ENCODE measurements at places on chromosomes 12 and 14.

GRCh38 chr14:99123208-99123870 lies 148.7 kb downstream of the BCL11B start:
- no peak for DNase-seq

DNA sequence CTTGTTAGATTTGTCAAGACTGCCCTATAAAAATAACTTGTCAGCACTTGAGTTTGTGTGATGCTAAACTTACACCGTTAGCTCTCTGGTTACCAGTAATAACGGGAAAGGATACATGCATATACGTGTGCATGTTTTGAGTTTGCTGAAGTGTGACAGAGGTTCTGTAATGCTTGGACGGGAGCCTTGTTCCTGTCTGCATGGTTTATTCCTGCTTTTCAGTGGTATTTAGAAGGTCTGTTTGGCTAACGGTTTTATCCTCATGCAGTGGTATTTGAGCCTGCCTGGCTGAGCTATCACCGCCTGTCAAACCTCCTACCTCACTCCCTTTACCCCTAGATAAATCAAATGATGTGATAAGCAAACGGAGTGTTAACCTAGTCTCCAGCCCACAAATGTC lies 305.6 kb downstream of the GALC start:
- no peak for DNase-seq

GRCh38 chr12:33531261-33531660 lies 91.6 kb upstream of the SYT10 start:
- no peak for DNase-seq

DNA sequence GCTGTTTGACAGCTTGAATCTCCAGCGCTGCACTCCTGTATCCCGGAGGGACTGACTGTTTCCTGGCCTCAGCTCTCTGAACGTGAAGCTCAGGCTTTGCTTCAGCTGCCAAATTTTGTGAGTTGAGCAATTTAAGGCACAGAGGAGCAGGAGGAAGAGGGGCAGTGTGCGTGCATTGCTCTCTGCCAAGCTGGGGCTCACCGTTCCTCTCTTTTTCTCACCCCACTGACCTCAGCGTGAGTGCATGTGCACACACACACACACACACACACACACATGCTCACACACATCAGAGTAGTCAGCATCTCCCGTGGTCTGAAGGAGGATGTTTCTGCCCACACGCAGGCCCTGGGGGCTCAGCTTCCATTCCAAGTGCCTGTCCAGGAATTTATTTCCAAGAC lies 27.8 kb upstream of the BDKRB2 start:
- DNase-seq = no peak

DNA sequence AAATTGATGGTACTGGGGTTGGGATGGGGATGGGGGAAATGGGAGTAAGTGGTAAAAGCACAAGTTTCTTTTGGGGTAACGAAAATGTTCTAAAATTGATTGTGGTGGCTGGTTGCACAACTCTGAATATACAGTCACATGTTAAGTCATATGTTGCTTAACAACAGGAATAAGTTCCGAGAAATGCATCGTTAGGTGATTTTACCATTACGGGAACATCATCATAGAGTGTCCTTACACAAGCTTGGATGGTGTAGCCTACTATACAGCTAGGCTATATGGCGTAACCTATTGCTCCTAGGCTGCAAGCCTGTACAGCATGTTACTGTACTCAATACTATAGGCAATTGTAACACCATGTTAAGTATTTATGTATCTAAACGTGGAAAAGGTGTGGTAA lies 31.0 kb downstream of the ITGA7 start:
- no peak for DNase-seq

GRCh38 chr12:4918950-4919660 lies 9.4 kb downstream of the KCNA1 start:
- no peak for DNase-seq

GRCh38 chr12:131085816-131086591 lies 132.3 kb downstream of the ADGRD1 start:
- no peak for DNase-seq

DNA sequence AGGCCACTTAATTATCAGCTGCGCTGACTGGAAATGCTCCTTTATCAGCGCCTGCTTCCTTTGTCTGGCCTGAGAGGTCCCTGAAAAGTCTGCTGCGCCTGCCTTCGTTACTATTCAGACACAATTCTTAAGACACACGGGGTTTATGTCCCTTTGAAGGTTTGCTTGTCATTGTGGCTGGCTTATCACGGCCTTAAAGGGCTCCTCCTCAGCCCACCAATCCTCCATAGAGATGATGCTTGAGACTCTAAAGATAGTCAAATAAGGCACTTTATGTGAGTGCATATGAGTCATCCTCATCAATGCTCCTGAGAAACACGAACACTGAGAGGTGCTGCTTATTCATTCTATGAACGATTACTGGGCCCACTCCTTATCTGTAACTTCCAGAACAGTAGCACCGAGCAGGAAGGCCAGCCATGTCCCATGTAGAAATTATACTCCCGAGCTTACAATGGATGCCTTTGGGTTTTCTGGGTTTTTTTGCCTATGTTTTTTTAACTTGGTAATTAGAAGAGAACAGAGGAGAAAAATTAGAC lies 1268.2 kb upstream of the TMEM132C start:
- no peak for DNase-seq

DNA sequence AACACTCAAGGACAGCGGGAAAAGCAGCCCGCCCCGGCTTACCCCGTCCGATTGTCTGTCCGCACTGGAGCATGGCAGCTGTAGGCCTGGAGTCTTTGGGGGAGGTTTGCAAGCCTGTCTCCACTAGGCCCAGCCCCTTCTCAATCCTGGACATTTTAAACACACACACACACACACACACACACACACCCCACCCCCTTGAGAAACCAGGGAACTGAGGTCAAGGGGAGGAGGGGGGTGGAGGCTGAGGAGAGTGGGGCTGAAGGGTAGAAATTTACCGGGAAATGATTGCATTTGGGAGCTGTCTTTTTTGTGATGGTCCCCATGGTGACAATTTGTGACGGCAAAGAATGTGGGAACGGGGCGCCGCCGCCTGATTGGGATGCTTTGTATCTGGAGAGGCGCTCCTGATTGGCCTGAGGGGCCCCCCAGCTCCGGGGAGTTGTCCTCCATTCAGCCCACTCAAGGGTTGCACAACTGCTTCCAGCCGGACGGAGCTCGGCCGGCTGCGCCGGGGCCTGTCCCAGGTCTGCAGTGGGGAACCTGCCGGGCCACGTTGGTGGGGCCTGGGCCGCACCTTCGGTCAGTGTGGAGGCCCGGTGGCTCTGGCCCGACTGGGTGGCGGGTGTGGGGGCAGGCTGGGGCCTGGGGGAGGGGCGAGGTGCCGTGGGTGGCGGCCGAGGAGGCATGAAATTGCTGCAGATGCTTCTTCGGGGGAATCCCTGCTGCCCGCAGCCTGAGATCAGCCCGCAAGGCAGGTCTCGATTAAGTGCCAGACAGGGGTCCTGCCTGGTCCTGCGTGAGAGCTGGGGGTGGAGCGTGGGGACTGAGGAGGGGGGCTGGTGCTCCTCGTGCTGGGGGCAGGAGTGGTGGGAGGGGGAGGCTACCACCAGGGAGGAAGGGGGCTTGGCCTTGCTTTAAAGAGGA lies at the start of gene FAM181A:
FAM181A (plus strand) TSS at position 472 of the 927 bp plus-strand sequence. CDS start 942 bp downstream, outside the sequence.
- DNase-seq = no peak

DNA sequence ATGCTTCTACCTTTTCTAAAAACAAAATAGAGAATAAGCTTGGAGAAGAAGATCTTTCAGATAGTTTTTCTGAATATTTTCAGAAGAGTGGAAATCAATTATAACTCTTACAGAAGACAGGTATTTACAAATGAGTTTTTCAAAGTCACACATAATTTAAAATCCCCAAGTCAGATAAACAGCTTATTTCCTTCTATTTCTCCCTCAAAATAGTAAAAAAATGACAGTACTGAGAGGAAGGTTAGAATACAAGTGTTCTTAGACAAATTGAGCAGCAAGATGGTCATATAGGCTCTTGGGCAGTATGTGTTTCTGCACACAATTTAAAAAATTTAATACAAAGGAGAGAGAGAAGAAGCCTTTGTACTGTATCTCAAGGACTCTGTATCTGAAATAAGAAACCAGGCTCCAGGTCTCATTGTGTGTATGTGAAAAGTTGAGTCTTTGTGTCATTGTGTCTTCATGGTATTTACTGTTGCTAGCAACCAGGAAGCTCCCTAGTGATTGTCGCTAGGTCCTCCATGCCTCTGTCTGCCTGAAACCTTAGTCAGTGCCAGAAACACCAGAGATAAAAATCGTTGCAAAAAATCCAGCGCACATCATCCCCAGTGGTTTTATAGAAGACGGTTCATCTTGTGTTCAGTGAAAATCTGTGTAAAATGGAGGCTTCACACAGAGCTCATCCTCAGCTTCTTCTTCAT lies 12.9 kb upstream of the TUBA1A start:
- DNase-seq = no peak

- DNase-seq = no peak
Measured at GRCh38 chr12:13038491-13039161, 5.6 kb upstream of the FAM234B start.

- no peak for DNase-seq
Measured at GRCh38 chr14:42671636-42672035, 1065.0 kb downstream of the LRFN5 start.

GRCh38 chr14:36222337-36222736 lies 45.8 kb upstream of the PTCSC3 start:
- no peak for DNase-seq

DNA sequence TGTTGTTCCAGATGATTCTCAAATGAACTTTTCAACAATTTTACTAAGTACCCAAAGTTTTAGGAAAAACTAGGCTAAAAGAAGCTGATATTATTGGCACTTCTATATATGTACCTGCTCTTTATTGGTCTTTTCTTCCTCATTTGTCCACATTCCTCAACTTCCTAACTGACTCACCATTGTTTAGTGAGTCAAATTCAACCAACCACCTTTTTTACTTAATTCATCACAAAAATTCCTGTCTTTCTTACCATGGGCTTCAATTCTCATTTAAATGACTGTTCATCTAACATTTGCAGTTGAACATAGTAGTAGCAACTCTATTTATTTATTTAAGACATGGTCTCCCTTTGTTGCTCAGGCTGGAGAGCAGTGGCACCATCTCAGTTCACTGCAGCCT lies 47.6 kb upstream of the SLC2A13 start:
- no peak for DNase-seq

DNA sequence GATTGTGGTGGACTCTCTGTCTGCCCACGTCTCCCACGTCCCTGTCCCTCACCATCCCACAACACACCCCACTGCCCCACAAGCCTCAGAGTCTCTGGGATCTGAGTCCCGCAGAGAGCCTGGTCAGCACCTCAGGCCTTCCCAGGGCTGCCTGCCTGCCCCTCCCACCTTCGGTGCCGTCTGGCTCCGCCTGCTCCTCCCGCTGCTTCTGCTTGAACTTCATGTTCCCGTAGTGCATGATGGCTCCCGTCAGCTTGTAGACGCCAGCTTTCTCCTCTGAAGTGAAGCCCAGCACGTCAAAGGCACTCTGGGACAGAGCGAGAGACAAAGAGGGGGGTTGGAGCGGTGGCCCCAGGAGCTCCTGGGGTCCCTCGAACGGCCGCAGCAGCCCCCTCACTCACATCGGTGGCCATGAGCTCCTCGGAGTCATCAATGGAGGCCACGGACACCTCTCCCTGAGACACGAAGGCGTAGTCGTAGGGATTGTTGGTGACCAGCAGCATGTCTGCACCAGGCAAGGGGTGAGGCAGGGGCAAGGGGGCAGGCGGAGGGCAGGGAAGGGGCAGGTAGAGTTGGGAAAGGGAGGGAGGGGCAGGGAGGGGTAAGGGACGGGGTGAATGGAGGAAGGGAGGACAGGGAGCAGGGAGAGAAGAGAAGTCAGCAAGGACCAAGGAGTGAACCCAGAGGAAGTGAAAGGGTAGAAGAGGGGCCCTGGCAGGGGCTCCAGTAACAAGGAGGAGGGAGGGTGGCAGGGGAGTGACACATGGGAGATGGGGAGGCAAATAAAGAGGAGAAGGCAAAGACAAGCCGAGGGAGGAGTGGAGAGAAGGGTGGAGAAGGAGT lies 5.6 kb downstream of the MYH6 start:
- DNase-seq = no peak

- no peak for DNase-seq
Measured at GRCh38 chr12:70638639-70639360, 1.6 kb upstream of the PTPRB start.

- DNase-seq = no peak
Measured at GRCh38 chr12:6730169-6730568, 6.3 kb downstream of the COPS7A start.

- DNase-seq = no peak
Measured at GRCh38 chr12:78185109-78185508, 354.4 kb downstream of the NAV3 start.

DNA sequence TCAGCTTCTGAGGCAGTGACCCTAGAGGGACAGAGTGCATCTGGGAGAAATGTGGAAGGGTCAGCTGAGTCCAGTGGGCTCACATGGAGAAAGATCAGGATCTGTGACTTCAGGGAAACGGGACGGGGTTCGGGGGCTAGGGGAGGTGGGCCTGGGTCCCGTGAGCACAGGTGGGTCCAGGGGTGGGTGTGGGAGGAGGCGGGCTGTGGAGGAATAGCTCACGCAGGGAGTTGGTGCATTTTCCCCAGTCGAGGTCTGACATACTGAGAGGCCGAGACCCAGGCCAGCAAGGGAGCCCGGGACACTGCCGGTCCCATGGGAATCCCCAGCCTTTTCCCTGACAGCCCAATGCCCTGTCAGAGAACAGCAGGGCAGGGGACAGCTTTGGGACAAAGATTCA lies 93.1 kb downstream of the TNFAIP2 start:
- DNase-seq = no peak

DNA sequence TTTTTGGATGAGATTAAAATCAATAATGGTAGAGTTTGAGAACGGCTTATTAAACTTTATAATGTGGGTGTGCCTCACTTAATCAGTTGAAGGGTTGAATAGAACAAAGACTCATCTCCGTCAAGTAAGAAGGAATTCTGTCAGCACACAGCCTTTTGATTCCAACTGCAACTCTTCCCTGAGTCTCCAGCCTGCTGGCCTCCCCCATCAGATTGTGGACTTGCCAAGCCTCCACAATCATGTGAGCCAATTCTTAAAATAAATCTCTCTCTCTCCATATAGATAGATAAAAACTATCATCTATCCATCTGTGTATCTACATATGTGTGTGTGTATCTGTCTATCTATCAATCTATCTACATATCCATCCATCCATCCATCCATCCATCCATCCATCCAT lies 127.4 kb upstream of the BTG1 start:
- no peak for DNase-seq

DNA sequence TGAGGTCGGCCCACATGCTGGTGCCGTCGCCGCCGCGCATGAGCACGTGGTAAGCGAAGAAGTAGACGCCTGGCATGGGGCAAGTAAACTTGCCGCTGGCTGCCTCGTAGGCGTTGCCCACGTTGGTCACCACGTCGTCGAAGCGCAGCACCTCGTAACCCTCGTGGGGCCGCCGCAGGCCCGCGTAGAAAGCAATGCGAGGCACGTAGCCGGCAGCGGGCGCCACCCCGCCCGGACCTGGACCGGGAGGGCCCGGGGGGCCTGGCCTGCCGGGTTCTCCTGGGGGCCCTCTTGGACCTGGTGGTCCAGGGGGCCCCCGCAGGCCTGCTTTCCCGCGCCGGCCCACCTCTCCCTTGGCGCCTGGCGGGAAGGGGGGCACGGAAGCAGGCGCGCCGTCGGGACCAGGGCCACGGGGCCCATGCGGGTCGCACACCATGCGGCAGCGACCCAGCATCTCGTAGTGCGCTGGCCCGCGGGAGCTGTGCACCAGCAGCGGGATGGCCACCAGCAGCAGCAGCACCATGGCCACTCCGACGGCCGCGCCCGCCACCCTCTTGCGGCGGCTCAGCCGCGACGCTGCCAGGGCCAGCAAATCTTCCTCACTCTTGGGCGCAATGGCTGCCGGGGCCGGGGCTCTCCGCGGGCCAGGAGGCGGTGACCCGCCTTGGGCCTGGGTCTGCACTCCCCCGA lies 888 bp downstream of the C1QL4 start:
- no peak for DNase-seq
